ENCODE measurements at places on chromosomes 6 and 20. TPM values are rescaled to one million over a fixed set of nuclear protein-coding genes. Genes with fewer than 3 reads are reported as not detected.

The ARFGEF3 gene
- not detected for total RNA-seq

The NFYA gene
- 27.3 TPM for total RNA-seq

The HCRTR2 gene
- not detected for total RNA-seq

The NKAIN4 gene
- total RNA-seq, result not detected

The TULP1 gene
- not detected for total RNA-seq

GRCh38 chr20:63284083-63284440 lies 8.9 kb upstream of the COL20A1 start:
- H3K27me3 ChIP-seq, result no peaks in the 10 kb centered on the region
- H3K36me3 ChIP-seq, result peaks cover 49% of the 10 kb centered on the region
- no peak for DNase-seq
- H3K4me3 ChIP-seq, result peak overlapping the region; percentile 51
- H3K27ac ChIP-seq, result no peak overlapping the region

DNA sequence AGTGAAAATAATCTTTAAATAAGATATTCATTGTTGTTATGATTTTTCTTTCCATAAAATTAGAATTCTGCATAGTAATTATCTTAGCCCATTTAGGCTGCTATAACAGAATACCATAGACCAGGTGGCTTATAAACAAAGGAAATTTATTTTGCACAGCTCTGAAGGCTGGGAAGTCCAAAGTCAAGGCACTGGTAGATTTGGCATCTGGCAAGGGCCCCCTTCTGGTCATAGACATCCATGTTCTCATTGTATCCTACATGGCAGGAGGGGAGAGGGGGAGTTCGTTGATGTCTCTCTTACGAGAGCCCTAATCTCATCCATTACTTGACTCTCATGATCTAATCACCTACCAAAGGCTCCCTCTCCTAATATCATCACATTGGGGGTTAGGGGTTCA lies 175.0 kb upstream of the CCN2 start:
- DNase-seq, result no peak
- peaks cover 2% of the 10 kb centered on the region for H3K27me3 ChIP-seq
- no peaks in the 10 kb centered on the region for H3K4me1 ChIP-seq
- H3K27ac ChIP-seq, result no peak overlapping the region

DNA sequence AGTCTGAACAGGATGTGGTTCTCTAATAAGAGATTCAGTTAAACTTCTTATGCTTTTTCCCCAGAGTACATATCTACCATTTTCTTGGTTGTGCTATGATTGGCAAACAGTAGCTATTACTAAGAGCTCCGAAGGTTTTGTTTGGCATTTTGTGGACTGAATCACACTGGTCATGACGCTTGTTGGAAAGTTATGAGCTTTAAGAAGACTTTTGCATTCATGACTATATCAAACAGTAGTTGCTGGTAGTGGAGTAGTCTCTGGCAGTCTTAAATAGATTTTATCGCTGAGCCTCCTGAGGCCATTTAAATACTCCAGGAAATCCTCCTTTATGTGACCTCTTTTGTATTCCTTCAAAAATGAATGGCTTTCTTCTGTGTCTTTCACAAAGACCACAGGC lies 40.8 kb downstream of the CCDC170 start:
- no peak overlapping the region for H3K27ac ChIP-seq
- H3K4me3 ChIP-seq, result no peak overlapping the region
- no peaks in the 10 kb centered on the region for H3K36me3 ChIP-seq
- DNase-seq, result no peak

DNA sequence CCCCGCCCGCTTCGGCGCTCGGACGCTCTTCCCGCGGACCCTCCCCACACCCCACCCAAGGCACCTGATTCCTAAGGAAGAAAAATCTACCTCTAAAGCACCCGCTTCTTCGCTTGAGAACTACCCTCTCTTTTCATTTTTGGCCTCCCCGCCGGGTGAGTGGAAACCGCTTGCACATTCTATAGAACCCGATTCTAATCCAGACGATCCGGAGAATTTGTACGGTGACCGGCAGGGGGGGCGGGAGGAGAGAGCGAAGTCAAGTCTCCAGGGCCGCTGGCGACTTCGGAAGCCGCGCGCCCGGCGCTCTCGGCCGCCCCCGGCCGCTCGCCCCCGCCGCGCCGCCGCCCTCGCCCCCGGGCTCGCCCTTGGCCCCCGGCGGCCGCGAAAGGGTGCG lies at the start of gene RBM24:
Gene RBM24, plus strand, starts transcription at position 262 of the 397 bp plus-strand sequence. CDS start 221 bp downstream, outside the sequence.
- H3K36me3 ChIP-seq, result no peaks in the 10 kb centered on the region
- DNase-seq, result no peak
- peaks cover 13% of the 10 kb centered on the region for H3K4me1 ChIP-seq
- peaks cover 27% of the 10 kb centered on the region for H3K27me3 ChIP-seq
- peak within 1 kb of the TSS; percentile 44 for H3K4me3 ChIP-seq

All from CD4-positive, alpha-beta T cell (primary cell).